CD4-positive, alpha-beta T cell treated with Interleukin-6 at 100 ng/mL for 8 hours (primary cell): ENCODE measurements at places on chromosomes 2 and 18.

DNA sequence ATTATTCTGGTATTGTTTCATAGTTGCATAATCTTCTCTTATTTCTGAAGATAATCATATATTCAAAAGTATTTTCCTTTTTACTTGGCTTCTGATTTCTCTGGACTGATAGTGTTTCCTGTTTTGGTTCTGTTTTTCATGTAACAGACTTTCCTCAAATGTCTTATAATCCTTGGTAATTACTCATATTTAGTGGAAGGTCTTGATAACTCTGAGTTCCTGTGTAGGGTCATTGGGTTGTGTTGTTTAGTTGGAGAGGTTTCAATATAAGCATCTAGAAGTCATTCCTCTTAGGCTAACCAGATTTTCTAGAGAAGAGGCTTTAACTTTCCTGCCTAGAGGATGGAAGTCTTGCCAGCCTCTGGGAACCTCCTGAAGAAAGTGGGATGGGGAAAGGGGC lies 23.8 kb downstream of the MFSD6 start:
- DNase-seq = no peak

DNA sequence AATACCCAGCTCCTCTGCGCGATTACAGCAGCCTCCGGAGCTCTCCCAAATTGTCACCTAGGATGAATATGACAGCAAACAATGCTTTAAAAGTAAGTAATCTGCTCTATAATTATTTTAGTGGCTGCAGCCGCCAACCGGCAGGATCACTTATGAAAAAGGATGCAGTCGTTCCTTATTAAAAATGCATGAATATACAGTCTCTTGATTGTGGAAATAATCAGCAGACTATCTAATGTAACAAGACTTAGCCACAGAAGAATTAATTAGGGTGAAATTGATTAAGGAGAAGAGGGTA lies 71.8 kb upstream of the STPG4 start:
- no peak for DNase-seq

- DNase-seq = no peak
These were observed 41.2 kb downstream of the SLC9A4 start for GRCh38 chr2:102514061-102514785.

GRCh38 chr18:61334951-61335683 lies 1.9 kb downstream of the CDH20 start:
- no peak for DNase-seq

- DNase-seq = no peak
These were observed 42.2 kb upstream of the DSC1 start for GRCh38 chr18:31204833-31205232.

DNA sequence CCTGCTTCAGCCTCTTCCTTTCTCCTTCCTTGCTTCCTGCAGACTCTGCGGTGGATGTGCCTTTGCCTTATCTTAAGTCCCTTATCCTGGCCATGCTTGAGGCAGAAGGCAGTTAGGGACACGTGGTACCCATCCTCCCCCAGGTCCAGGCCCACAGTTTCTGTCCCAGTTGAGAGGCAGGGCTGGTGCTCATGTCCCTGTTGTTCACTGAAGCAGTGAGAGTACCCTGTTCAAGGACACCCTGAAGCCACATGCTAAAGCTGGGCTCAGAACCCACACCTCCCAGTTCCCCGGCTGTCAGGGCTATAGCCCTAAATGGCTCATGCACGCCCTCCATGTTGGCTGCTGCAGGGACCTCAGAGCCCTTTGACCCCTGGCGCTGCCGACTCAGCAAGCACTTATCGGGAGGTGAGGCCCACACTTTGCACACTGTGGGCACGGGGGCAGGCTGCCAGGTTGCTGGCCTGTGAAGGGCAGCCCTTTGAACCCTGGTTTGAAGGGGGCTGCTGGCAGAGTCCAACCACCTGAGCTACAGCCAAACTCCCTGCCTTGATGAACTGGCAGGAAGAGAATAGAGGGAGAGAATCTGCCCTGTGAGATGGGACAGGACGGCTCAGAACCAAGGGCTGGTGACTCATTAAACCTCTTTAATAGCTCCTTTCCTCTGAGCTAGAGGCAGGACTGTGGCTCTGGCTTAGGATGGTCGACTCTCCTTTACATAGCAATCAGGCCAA lies 6.3 kb downstream of the KHK start:
- no peak for DNase-seq

- DNase-seq = no peak
These were observed 20.0 kb upstream of the MTCL1 start for GRCh38 chr18:8685141-8685913.

- no peak for DNase-seq
These were observed 927.7 kb upstream of the CDH2 start for GRCh38 chr18:29104671-29105070.
